EH (cell line): ENCODE measurements at places on chromosomes 13 and 19.
A peak's percentile ranks its signal among the peaks of the same experiment; 100 is the strongest.

DNA sequence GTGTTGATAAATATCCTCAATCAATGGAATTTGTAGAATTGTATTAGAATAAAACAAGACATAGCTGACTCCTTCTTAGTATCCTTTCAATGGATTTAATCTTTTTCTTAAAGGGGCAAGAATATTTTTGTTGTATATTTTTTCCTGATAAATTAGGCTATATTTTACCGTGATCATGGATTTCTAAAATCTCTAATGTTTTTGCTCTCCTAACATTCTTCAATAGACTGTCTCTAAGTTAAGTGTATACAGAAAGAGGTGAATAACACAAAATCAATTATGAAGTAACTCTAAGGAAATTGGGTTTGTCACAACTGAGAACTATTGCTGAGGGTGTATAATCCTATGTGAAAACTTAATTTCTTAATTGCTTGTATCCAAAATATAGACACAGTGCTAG, at the start of gene OR7E24:
Gene OR7E24, plus strand, starts transcription at position 301 of the 400 bp plus-strand sequence. CDS start 114 bp downstream, outside the sequence.
- no peak for DNase-seq

DNA sequence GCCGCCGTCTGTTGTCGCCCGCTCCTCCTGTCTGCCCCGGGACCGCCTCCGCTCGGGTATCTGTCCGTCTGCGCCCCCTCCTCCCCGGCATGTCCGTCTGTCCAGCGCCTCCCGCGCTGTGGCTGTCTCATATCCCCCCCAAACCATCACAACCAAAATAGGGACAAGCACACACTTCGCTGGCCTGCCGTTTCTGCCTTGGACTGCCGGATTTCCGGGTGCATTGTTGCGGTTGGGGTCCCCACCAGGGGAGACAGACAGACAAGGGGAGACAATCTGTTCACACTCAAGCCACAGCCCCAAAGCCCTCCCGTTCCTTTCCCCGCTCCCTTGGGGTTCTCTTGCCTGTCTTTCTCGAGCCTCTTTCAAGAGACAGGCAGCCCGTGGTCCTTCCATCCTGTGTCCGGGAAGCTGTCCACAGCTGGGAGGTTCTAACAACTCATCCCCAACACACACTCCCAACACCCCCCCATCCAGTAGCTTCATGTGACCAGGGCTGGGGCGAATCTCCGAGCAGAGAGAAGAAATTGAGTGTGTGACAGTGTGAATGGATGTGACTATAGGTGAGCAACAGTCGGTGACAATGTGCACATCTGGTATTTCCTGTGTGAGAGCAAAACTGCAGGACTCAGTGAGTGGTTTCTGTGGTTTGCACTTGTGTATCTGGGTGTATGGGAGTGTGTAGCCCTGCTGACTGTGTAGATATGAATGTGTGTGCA, 16.5 kb upstream of the FOSB start:
- peak; percentile 78 for DNase-seq

DNA sequence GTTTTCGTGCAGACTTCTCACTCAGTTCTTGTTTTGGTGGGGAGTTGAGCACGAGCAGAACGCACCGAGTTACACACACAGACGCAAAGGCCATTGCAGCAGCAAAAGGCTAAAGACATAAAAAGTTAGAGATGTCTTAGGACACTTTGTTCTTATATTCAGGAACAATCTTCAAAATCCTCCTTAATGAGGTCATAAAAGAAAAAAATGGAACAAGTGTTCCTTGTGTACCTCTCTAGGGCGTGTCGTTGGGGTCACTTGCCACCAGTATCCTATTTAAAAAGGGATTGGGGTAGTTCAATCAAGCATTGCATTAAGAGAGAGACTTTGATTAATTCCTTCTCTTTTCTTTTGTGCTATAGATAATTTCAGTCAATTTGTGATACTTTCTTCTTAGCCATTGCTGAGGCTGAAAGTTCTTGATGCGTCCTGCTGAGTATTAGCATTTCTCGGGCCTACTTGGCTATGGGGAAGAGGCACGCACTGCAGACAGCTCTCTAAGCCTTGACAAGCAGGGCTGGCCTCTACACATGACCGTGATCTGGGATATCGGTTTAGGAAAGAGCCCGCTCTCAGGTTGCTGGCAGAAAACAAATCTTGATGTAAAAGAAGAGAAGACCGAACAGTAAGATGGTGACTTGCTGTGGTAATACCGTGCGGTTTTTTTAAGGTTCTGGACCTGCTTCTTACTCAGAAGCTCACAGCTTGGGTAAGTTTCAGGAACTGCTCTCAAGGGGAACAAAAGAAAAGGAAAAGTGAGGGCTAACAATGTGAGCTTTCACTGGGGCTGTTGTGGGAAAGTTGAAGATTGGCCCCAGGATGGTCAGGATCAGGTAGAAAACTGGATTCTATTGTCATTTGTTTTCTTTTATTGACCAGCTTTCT, 223.6 kb downstream of the TM9SF2 start:
- no peak for DNase-seq

DNA sequence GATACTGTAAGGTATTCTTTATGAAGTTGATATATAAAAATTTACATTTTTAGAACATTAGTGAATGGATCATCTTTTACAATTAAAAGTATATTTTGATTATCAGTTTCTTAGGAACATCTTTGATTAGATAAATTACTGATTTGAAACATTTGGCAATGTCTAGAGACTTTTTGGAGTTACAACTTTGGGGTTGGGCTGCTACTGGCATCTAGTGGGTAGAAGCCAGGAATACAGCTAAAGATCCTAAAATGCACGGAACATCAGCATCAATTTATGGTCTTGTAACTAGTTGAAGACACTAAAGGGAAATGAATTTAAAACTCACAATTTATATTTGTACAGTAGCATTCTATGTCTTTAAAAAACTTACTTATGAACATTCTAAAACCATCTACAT, 19.9 kb downstream of the POMP start:
- DNase-seq, result peak; percentile 28

DNA sequence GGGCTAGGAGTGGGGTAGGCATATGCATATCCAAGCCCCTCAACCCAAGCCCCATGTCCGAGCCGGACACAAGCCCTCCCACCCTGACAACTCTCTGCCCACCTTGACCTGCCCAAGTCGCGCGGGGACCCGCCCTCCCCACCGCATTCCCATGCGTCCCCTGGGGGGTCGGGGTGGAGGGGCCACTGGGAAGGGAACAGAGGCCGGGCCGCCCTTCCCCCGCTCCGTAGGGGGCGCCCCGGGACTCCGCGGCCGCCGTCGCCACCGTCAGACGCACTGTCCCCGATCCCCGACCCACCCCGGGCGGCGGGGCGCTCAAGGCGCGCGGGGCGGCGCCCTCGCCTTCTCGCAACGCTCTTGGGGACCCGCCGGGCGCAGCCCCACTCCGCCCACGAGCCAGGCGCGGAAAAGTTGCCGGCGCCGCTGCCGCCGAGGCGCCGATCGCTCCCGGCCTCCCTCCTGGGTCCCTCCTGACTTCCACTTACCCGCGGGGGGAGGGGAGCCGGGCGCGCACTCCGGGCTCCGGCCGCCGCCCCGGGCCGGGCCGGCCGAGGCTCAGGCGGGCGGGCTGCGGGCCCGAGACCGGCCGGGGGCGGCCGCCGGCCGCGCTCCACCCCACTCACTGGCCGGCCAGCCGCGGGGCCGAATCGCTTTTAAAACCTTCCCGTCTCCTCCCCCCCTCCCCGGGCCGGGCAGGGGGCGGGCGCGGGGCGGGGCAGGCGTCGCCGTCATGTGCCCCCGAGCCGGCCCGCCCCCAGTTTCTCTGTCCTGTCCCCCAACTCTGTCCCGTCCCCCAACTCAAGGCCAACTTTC, 34.4 kb upstream of the NANOS3 start:
- DNase-seq, result peak; percentile 85

- DNase-seq, result no peak
Measured at GRCh38 chr19:7104747-7105447, 35.4 kb downstream of the ZNF557 start.

GRCh38 chr19:35755550-35756376, 1.1 kb downstream of the HSPB6 start:
- DNase-seq, result peak; percentile 74

DNA sequence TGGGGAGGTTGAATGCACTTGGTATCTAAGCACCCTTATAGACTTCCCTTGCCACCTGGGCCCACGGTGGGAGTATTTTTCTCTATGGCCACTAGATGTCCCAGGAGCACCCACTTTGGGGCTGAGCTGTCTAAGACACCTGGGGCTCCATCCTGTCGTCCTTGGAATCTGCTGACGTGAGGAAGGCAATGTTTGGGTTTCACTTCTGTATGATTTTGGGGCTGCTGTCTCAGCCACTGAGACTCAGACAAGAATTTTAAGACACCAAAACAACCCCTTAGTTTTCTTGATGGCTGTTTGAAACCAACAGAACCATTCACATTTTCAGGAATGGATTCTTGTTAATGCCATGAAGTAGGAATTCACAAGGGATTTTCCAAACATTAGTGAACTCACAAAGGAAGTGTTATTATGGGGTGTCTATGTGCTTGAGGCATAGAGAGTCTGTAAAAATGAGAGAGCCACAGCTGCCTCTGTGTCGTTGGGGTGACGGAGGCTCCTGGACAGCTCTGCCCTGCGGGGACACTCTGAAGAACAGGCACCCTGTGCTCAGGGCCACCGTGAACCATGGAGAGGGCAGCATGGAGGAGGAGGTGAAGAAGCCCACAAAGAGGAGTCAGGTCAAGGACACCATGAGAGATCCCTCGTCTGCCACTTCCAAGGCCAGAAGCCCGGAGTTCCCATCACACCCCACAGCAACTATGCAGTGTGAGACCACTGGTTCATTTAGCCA, 106.8 kb upstream of the SPATA13 start:
- peak; percentile 65 for DNase-seq

DNA sequence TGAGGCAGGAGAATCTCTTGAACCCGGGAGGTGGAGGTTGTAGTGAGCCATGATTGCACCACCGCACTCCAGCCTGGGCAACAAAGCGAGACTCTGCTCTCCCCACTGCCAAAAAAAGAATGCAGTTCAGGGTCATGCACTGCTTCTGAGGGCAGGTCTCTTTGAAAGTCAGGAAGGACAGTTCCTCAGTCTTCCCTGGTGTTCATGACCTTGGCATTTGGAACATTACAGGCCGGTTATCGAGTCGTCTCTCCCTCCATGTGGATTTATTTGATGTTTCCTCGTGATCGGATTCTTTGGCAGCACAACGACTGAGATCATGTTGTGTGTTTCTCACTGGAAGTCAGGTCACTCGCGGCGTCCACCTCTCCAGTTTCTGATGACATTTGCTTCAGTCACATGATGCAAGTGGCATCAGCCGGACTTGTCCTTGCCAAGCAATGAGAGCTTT, 17.2 kb downstream of the FGF21 start:
- no peak for DNase-seq

- peak; percentile 17 for DNase-seq
Measured at GRCh38 chr19:18596752-18597157, 8.2 kb downstream of the REX1BD start.

DNA sequence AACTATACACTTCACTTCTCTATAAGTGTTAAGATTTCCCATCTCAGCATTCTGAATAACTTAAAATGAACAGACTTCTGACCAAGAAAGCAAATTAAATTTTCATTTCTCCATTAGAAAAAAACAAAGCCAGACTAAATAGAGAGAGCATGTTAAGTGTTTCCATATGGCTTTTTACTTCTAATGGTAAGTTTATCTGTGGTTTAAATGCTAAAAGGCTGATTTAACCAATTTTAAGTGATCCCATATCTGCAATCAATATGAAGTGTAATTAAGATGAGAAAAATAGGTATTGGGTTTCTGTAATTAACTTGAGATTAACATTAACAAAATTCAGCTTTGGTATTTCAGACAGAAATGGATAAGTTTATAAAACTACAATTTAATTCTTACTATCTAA, 107.8 kb downstream of the ELF1 start:
- no peak for DNase-seq

DNA sequence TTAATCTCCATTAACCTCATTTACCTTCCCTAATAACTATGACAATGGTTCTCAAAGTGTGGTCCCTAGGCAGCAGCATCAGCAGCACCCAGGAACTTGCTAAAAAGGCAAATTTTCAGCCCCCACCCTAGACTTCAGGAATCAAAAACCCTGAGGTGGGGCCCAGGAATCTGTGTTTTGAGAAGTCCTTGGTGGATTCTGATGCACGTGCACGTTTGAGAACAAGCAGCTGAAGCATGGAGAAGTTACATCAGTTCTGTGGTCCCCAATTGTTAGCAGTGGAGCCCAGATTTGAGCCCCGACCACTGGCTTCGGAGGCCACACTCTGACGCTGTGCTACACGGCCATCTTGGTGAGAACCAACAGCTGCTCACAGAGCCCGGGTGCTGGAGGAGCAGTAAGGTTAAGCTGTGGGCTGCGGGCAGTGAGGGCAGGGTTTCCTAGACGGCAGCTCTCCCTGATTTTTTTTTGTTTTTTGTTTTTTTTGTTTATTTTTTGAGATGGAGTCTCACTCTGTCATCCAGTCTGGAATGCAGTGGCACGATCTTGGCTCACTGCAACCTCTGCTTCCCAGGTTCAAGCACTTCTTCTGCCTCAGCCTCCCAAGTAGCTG, 14.0 kb upstream of the CD22 start:
- DNase-seq, result no peak

DNA sequence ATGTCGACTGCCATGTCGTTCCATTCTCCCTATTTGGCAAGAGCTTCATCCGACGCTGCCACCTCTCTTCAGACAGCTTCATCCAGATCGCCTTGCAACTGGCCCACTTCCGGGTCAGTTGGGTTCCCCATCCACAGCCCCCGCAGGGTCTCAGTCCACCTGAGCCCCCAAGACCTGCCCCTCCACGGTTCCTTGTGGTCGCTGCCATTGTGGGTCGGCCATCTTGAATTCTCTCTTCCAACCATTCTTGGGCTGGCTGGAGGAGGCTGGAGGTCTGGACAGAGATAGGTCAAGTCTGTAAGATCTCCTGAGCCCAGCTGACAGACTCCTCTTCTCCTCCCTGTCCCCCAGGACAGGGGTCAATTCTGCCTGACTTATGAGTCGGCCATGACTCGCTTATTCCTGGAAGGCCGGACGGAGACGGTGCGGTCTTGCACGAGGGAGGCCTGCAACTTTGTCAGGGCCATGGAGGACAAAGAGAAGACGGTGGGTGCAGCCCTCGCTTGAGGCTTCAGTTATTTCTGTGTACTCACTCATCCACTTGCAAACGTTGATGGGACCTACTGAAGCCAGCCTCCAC, 19.5 kb downstream of the CPT1C start:
- DNase-seq, result peak; percentile 81

DNA sequence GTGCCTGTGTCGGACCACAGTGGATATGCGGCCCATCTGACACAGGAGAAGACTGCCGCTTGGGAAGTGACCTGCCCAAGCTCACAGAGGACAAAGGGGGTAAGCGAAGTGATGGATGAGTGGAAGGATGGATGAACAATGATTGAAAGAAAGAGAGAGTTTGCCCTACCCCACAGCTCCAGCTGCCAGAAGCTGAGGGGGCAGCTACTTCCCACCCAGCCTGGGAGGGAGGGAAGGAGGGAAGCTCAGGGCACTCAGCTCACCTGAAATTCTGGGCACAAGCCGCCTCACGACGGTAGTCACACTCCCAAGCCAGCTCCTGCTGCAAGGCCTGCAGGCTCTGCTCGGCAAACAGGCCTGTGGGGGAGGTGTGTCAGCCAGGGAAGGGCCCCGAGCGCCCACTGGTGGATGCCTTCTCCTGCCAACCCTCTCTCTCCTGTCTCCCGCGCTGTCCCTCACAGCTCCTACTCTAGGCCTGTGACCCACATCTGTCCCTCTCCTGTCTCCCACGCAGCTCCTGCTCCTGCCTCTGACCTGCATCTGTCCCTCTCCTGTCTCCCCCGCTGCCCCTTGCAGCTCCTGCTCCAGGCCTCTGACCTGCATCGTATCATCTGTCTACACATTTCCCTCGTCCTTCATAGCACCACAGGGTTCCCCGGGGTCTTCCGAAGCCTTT, 12.0 kb upstream of the NUMBL start:
- peak; percentile 21 for DNase-seq

- no peak for DNase-seq
Measured at GRCh38 chr13:79070343-79070974, 335.6 kb downstream of the RBM26 start.
